HFFc6 (cell line): ENCODE measurements at places on chromosomes 16 and 17.

GRCh38 chr17:44389281-44389680 is at the start of gene ITGA2B:
ITGA2B (minus strand) TSS chr17:44389649; CDS start chr17:44389473, 176 bp downstream.
- DNase-seq, result no peak

DNA sequence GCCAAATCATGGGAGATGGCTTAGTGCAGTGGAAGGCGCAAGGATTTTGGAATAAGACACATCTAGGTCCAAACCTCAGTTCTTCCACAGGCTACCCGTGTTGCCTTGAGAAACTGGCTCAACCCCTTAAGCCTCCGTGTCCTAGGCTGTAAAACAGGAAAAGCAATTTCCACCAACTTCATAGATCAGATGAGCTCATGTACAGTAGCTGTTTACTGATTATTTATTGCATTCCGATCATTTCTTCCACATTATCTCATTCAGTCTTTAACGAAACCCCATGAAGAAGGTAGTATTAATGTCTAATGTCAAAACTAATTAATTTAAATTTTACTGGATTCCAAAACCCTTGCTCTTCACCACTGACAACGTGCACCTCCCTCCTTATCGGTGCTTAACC is 231.6 kb downstream of the GRIN2A start:
- DNase-seq, result no peak

- DNase-seq, result peak; percentile 51
These were observed 26.1 kb downstream of the GAS7 start for GRCh38 chr17:10172241-10172741.

DNA sequence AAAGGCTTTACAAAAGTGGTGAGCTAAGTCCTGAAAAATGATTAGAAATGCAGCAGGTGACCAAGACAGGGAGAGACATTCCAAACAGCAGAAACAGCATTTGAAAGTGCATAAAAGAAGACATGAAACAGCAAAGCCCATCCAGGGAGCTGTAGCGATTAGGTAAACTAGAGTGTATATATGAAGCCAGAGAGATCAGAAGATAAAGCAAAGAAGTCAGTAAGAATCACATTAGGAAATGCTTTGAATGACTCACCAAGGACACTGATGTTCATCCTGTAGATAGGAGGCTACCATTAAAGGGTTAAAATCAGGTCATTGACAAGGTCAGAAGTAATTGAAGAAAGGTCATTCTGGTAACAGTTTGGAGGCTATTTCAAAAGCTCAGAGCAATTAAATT is 27.6 kb upstream of the VAT1L start:
- DNase-seq, result no peak

DNA sequence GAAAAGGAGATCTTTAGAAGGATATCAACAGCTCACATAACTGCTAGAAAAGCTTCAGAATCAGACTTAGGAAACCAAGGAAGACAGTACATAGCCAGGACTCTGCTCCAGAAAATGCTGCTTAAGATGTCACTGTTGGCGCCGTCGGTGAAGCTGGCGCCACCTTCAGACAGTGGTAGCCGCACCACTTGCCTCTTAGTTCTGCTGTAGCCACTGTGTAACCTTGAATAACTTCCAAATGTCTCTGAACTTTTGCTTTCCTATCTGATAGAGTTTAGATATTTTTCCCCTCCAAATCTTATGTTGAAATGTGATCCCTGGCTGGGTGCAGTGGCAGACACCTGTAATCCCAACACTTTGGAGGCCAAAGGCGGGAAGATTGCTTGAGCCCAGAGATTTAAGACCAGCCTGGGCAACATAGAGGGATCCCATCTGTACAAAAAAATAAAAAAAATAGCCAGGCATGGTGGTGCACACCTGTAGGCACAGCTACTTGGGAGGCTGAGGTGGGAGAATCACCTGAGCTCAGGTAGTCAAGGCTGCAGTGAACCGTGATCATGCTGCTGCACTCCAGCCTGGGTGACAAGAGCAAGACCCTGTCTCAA is 6.3 kb upstream of the USP31 start:
- DNase-seq, result no peak

DNA sequence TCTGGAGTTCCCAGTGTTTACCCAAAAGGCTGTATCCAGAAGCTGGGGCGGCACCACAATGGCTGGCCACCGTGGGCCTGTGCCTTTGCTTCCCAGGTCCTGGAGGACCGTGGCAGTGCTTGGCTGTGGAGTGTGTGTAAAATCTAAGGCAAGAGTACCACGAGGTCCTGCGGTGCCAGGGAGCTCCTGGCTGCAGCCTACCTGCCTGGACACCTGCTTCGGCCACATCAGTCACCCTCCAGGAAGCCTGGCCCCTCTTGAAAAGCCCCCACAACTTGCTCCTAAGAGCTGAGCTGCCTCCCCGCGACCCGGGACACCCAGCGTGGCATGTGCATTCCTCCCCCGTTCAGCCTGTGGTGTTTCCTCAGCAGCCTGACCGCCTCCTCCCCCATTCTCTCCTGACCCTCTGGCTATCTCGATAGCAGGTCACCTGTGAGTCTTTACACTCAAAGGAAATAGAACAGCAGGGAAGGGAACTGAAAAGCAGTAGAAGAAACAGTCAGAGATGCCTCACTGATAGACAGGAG is 7.9 kb downstream of the TIMM22 start:
- no peak for DNase-seq

GRCh38 chr17:42305543-42306384 is 17.5 kb downstream of the STAT5A start:
- no peak for DNase-seq
